Stimulated activated naive B cell treated with anti-CD40 and anti-IgM and Interleukin-4, amounts not matched to agents 10 μg/mL and 1 μg/mL and 100 μg/mL, for 72 hours (primary cell): ENCODE measurements at places on chromosomes 11 and 22.

DNA sequence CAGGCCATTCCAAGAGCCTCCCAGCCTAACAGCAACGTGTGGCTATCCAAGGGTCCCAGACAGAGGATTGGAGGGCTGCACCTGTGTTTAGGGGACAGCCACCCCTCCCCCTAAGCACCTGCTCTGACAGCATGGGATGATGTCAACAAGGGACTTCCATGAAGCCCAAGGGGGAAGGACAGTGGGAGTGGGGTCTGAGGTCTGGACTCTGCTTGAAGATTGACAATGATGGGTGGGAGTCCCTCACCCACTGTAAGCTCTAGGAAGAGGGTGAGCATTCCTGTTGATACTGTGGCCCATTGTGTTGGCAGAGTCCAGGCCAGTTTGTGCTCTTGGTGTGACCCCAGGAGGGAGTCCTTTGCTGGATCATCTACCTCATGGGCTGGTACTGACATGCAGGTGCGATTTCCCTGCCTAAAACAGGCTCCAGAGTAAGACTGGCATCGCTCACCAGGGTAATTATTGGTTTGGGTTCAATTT, 46.9 kb upstream of the TUB start:
- no peaks in the 10 kb centered on the region for H3K36me3 ChIP-seq
- H3K27me3 ChIP-seq: peaks cover 43% of the 10 kb centered on the region
- no peak overlapping the region for H3K27ac ChIP-seq
- peaks cover 8% of the 10 kb centered on the region for H3K4me1 ChIP-seq
- H3K4me3 ChIP-seq: no peak overlapping the region

GRCh38 chr11:47087801-47088200, 88.9 kb downstream of the ARFGAP2 start:
- H3K4me3 ChIP-seq: no peak overlapping the region
- H3K4me1 ChIP-seq: no peaks in the 10 kb centered on the region
- no peaks in the 10 kb centered on the region for H3K36me3 ChIP-seq
- DNase-seq: no peak
- no peak overlapping the region for H3K27ac ChIP-seq
- H3K27me3 ChIP-seq: no peaks in the 10 kb centered on the region

- H3K27ac ChIP-seq: peak overlapping the region; percentile 99
- DNase-seq: no peak
- H3K4me1 ChIP-seq: peaks cover 65% of the 10 kb centered on the region
- H3K4me3 ChIP-seq: peak overlapping the region; percentile 83
These were observed 2.3 kb upstream of the ANKRD13D start for GRCh38 chr11:67286621-67287333.

DNA sequence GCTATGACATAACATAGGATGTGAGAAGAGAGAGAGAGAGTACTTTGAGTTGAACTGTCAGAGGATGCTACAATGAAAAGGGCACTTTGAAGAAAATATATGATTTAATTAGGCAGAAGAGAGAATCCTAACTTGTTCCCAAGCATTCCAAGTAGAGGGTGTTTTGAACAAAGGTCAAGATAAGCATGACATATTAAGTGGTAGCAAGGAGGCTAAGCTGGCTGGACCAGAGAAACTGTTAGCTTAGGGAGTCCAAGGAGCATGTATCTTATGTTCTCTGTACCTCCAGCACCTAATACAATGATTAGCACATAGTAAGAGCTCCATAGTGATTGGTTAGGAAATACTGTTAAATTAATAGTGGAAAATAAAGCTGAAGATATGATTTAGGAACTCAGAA, 479.6 kb downstream of the TMEM135 start:
- DNase-seq: no peak
- H3K4me3 ChIP-seq: no peak overlapping the region
- H3K27me3 ChIP-seq: no peaks in the 10 kb centered on the region
- H3K4me1 ChIP-seq: no peaks in the 10 kb centered on the region

- H3K27me3 ChIP-seq: peaks cover 11% of the 10 kb centered on the region
- no peak overlapping the region for H3K4me3 ChIP-seq
- H3K36me3 ChIP-seq: no peaks in the 10 kb centered on the region
- no peaks in the 10 kb centered on the region for H3K4me1 ChIP-seq
- H3K27ac ChIP-seq: no peak overlapping the region
- DNase-seq: no peak
These were observed 380.6 kb downstream of the CTTN start for GRCh38 chr11:70778883-70779282.

GRCh38 chr11:33320814-33321330, 63.7 kb downstream of the HIPK3 start:
- no peaks in the 10 kb centered on the region for H3K36me3 ChIP-seq
- H3K4me3 ChIP-seq: no peak overlapping the region
- H3K27me3 ChIP-seq: no peaks in the 10 kb centered on the region
- H3K4me1 ChIP-seq: peaks cover 8% of the 10 kb centered on the region
- DNase-seq: no peak

GRCh38 chr11:74279256-74279655, 32.2 kb downstream of the P4HA3 start:
- H3K27me3 ChIP-seq: peaks cover 14% of the 10 kb centered on the region
- no peak for DNase-seq
- H3K27ac ChIP-seq: no peak overlapping the region
- H3K4me3 ChIP-seq: no peak overlapping the region

GRCh38 chr11:119691020-119691666, 37.9 kb downstream of the NECTIN1 start:
- no peak overlapping the region for H3K4me3 ChIP-seq
- H3K27ac ChIP-seq: no peak overlapping the region
- H3K27me3 ChIP-seq: peaks cover 4% of the 10 kb centered on the region
- no peak for DNase-seq
- H3K4me1 ChIP-seq: peaks cover 20% of the 10 kb centered on the region

- peaks cover 9% of the 10 kb centered on the region for H3K4me1 ChIP-seq
- no peak overlapping the region for H3K27ac ChIP-seq
- peaks cover 6% of the 10 kb centered on the region for H3K27me3 ChIP-seq
- no peak overlapping the region for H3K4me3 ChIP-seq
- no peak for DNase-seq
These were observed 36.4 kb upstream of the ACER3 start for GRCh38 chr11:76824083-76824939.

DNA sequence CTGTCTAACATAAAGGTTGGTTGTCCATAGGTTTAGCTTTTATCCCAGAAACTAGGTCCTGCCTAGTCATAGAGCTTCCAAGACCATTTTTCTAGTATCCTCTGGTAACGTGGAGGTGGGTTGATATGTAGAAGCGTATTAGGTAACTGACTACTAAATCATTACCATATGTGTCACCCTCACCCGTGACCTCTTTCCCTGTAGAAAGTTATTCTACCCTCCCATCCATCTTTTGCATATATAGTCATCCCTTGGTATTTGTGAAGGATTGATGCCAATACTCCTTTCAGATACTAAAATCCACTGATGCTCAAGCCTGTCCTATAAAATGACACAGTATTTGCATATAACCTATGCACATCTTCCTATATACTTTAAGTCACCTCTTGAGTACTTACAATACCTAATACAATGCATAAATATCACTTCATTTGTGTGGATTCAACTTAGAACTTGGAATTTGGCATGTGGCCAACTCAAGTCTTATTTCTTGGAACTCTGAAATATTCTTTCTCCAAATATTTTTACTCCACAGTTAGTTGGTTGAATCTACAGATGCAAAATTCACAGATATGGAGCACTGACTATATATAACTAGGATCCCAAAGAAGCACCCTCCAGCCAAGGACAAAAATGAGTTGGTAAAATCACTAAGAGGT, 497.0 kb upstream of the TENM4 start:
- H3K4me1 ChIP-seq: no peaks in the 10 kb centered on the region
- no peak overlapping the region for H3K4me3 ChIP-seq
- no peak for DNase-seq
- H3K27ac ChIP-seq: no peak overlapping the region
- no peaks in the 10 kb centered on the region for H3K36me3 ChIP-seq

DNA sequence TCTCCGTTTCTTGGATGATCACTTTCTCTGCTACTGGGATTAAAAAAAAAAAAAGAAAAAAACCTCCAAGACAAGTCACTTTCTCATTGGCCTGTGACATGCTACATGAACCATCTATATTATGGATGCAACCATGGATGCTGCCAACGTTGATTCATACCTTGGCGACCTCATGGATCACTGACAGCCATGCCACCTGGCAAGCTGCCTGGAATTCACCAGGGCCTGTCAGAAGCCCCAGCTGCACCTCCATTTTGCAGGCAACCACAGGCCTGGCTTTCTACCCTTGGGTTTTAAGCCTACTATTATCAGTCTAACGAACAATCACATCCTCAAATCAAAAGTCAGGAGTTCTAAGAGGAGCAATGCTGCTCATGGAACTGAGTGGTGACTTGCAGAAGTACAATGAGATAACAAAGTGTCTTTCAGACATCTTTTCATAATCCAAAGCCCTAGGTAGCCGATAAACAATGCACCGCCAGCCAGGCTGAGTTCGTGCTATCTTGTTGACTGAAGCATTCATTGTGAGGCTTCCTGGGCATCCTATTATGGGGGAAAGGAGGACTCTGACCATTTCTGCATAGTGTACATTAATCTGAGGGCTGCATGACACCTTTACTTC, 48.0 kb upstream of the CADM1 start:
- H3K27ac ChIP-seq: no peak overlapping the region
- no peak for DNase-seq
- H3K4me3 ChIP-seq: no peak overlapping the region

- H3K36me3 ChIP-seq: no peaks in the 10 kb centered on the region
- H3K4me3 ChIP-seq: no peak overlapping the region
- no peak for DNase-seq
These were observed 247.6 kb upstream of the TBCEL start for GRCh38 chr11:120775986-120776951.

- no peak overlapping the region for H3K27ac ChIP-seq
- H3K4me3 ChIP-seq: no peak overlapping the region
- H3K27me3 ChIP-seq: no peaks in the 10 kb centered on the region
These were observed 112.2 kb downstream of the NECTIN1 start for GRCh38 chr11:119616586-119617339.

DNA sequence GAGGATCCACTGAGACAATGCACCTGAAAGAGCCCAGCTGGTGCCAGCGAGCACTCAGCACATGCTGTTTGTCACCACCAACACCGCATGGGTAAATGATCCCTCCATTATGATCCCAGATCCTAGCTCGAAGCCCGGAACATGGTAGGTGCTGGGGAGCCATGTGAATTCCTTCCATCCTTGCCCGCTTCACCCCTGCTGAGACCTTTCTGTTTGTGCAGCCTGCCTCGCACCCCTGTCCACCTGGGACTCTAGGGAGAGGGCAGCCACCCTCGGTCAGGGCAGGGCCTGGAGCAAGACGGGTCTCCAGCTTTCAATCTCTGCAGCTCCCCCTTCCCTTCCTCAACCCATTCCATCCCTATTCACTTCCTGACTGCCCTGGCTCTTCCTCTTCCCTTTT, 116.2 kb upstream of the ALX4 start:
- H3K4me1 ChIP-seq: no peaks in the 10 kb centered on the region
- no peak overlapping the region for H3K27ac ChIP-seq
- peaks cover 2% of the 10 kb centered on the region for H3K36me3 ChIP-seq
- no peak overlapping the region for H3K4me3 ChIP-seq
- H3K27me3 ChIP-seq: peaks cover 43% of the 10 kb centered on the region

DNA sequence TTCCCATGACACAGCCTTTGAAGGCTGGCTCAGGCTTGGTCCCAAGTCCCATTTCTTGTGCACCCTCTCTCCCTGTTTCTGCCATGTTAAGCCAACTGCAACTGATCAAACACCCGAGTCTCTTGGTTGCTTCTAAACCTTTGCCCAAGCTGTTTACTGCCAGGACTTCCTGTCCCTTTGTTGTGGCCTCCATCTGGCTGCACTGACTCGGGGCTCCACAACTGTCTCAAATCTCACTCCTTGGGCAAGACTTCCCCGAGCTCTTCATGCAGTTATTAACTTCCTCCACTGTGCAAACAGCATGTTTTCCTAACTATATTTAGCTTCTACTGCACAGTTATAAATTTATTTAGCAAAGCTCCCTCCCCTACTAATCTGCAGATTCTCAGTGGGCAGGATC, 4.3 kb downstream of the VPREB1 start:
- H3K36me3 ChIP-seq: no peaks in the 10 kb centered on the region
- no peak overlapping the region for H3K4me3 ChIP-seq
- DNase-seq: no peak
- H3K4me1 ChIP-seq: peaks cover 35% of the 10 kb centered on the region

DNA sequence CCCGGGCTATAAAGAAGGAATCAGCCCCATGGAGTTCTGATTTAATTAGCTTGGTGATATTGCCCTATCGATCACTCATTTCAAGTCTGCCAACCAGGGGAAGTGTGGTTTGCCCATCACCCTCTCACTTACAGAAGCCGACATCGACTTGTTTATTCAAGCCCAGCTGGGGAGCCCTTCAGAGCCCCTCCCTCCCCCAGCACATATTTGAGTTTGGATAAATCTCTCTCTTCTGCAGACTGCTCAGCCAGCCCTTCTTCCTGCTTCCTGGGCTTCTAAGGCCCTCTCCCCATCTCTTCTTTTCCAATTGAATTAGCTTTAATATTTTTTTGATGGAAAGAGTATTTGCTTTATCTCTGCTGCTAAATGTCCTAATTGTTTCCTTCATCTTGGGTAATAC, 299.0 kb downstream of the MIAT start:
- H3K4me3 ChIP-seq: no peak overlapping the region
- DNase-seq: no peak
- no peaks in the 10 kb centered on the region for H3K36me3 ChIP-seq
- peaks cover 62% of the 10 kb centered on the region for H3K27me3 ChIP-seq
- no peaks in the 10 kb centered on the region for H3K4me1 ChIP-seq

DNA sequence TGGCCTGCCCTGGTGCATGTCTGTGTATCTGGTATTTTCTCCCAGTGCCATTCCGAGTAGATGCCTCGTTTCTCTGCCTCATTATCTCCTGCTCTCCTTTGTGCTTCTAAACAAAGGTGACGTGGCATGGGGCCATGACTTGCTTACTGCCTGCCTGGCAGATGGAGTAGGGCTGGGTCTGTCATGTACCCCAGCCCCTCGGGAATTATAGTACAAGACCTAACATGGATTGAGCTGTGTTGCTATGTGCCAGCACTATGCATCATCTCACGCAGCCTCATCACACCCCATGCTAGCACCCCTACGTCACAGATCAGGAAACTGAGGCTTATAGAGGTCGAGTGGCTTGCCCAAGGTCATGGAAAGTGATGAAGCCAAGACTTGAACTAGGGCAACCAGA, 88.1 kb downstream of the GALNT18 start:
- H3K36me3 ChIP-seq: no peaks in the 10 kb centered on the region
- H3K27ac ChIP-seq: no peak overlapping the region
- H3K27me3 ChIP-seq: peaks cover 4% of the 10 kb centered on the region
- H3K4me3 ChIP-seq: no peak overlapping the region
- H3K4me1 ChIP-seq: no peaks in the 10 kb centered on the region

DNA sequence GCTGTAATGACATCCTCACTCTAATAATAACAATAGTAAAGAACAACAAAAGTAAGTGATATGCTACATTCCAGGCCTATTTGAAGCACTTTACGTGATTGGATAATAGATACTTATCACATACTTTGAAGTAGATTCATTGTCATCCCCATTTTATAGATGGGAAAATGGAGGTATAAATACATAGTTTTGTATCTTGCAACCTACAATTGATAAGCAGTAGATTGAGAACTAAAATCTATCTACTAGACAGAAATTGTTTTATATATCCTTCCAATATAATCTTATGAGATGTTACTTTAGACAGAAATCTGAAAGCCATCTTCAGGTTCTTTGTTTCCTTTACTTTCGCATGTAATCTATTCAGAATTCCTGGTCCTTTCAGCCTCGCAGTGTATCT, 104.6 kb upstream of the CD44 start:
- no peak overlapping the region for H3K27ac ChIP-seq
- peaks cover 51% of the 10 kb centered on the region for H3K4me1 ChIP-seq
- no peak overlapping the region for H3K4me3 ChIP-seq
- no peak for DNase-seq
